Activated naive CD8-positive, alpha-beta T cell treated with anti-CD3 and anti-CD28 coated beads, Interleukin-2, amount 50 U/mL, for 24 hours (primary cell): ENCODE measurements at places on chromosomes 4 and X.

- no peak overlapping the region for H3K27ac ChIP-seq
- peaks cover 56% of the 10 kb centered on the region for H3K4me1 ChIP-seq
- no peaks in the 10 kb centered on the region for H3K27me3 ChIP-seq
- no peak for DNase-seq
These were observed 194.9 kb upstream of the RPS6KA3 start for GRCh38 chrX:20461576-20461975.

- no peaks in the 10 kb centered on the region for H3K27me3 ChIP-seq
- H3K36me3 ChIP-seq: peaks cover 2% of the 10 kb centered on the region
- H3K4me1 ChIP-seq: peaks cover 10% of the 10 kb centered on the region
- no peak overlapping the region for H3K27ac ChIP-seq
- H3K4me3 ChIP-seq: no peak overlapping the region
These were observed 6.7 kb downstream of the TEC start for GRCh38 chr4:48262926-48263325.

- no peaks in the 10 kb centered on the region for H3K27me3 ChIP-seq
- no peak for DNase-seq
These were observed 112.1 kb downstream of the DRD5 start for GRCh38 chr4:9893329-9894108.

DNA sequence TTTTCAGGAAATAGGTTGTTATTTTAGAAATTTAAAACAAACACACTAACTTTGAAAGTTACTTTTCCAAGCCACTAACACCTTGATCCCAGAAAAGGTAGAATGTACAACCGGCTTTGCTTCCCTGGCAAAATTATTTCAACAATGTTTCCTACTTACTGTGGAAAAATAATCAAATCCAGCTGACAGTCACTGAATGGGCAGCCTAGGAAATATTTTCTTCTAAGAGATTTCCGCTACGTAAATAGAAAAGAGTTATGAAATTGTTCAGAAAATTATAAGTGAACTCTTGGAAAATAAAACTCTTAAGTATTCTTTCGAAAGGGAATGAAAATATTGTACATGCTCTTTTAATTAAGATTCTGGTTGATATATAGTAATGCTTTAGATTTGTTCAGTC lies 195.7 kb downstream of the GASK1B start:
- no peak overlapping the region for H3K27ac ChIP-seq
- H3K4me3 ChIP-seq: no peak overlapping the region
- DNase-seq: no peak

DNA sequence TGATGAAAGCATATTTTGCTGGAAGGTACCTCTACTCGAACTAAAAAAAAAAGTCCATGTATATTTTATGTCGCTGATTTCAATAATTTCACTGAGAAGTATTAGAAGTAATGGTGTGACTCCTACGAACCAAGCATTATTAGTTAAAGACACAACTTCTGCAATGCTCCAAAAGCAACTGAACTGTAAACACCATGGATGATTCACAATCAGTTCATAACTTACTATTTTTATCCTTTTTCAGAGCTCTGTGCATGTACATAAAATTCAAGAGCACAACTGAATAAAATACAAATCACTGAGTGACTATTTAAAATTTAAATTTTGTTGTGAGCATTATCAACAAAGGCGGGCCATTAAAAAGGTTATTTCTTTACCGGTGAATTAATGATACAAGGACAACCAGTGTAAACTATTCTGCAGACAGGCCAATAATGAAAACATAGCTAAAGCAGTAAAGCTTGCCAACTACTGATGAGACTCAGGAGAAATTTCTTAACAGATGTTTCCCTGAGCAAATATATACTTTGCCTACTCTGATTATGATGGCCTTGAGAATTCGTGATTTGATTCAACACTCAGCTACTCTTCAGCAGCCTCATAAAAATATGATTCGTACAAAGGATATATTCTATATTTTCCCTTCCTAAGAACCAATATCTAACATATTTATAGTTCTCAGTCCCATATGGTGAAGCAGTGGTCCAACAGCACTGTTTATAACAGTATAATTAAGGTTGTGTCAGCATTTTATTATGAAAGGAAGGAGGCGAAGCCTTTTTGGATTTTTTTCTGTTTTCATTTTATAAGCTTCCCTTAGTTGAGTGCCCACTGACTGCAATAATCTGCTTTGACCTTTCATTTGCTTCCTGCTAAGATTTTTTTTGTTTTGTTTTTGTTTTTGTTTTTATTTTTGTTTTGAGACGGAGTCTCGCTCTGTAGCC lies 62.8 kb upstream of the NEIL3 start:
- DNase-seq: no peak
- H3K36me3 ChIP-seq: no peaks in the 10 kb centered on the region
- peaks cover 11% of the 10 kb centered on the region for H3K27me3 ChIP-seq
- no peak overlapping the region for H3K4me3 ChIP-seq
- peaks cover 10% of the 10 kb centered on the region for H3K4me1 ChIP-seq

DNA sequence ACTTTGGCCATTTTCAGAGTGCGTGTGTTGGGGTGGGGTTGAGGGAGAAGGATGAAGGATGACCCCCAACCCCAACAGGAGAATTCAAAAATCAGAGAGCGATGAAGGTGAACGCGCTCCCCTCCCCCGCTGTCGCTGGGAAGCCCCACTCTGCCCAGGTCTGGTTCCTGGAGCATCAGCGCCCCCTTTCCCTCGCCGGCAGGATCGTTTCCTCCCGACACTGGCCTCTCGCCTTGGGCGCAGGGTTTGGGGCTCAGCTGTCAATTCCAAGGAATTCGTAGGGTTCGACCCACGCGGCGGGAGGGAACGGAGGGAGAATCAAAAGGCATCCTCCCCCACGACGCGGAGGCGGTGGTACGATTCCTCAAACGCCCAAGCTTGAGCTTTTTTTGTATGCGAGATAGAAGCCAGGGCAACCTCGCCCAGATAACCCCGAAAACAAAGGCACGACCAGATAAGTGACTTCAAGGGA lies 1.0 kb upstream of the PDGFRA start:
- peaks cover 89% of the 10 kb centered on the region for H3K27me3 ChIP-seq
- DNase-seq: peak; percentile 70
- peaks cover 39% of the 10 kb centered on the region for H3K4me1 ChIP-seq
- peak overlapping the region; percentile 67 for H3K4me3 ChIP-seq
- no peaks in the 10 kb centered on the region for H3K36me3 ChIP-seq
- no peak overlapping the region for H3K27ac ChIP-seq

DNA sequence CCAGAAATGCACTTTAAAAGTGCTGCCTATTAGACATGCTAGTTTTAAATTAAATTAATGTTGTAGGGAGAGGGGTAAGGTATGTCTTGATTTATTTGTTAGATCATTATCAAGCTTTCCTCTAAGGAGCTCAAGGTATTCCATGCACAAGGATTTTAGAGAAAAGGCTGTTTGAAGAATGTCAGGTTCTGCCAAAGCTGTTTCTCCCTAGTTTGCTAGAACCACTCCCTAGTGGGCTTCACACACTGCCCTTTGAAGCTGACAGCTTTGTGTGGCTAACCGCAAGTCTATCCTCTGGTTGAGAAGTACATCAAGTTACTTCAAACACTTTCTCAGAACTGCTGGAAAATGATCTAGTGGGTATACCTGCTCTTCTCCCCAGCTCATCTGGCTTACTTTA lies 32.3 kb downstream of the RASL11B start:
- H3K27ac ChIP-seq: no peak overlapping the region
- H3K4me1 ChIP-seq: peaks cover 5% of the 10 kb centered on the region
- H3K36me3 ChIP-seq: peaks cover 9% of the 10 kb centered on the region
- H3K27me3 ChIP-seq: no peaks in the 10 kb centered on the region

- no peak overlapping the region for H3K27ac ChIP-seq
- no peaks in the 10 kb centered on the region for H3K36me3 ChIP-seq
- H3K4me1 ChIP-seq: peaks cover 8% of the 10 kb centered on the region
- peak; percentile 8 for DNase-seq
- H3K4me3 ChIP-seq: no peak overlapping the region
These were observed 652 bp downstream of the SRPX start for GRCh38 chrX:38220024-38220414.

DNA sequence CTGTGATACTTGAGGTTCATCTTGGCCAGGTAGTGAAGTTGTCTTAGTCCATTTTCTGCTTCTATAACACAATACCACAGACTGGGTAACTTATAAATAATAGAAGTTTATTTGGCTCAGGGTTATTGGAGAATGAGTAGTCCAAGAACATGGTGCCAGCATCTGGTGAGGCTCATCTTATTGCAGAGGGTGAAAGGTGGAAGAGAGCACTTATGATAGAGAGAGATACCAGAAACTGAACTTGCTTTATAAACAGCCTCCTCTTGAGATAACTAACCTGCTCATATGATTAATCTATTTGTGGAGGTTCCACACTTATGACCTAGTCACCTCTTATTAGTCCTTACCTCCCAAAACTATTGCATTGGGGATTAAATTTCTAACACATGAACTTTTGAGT lies 1.6 kb downstream of the C4orf51 start:
- H3K4me3 ChIP-seq: no peak overlapping the region
- peaks cover 19% of the 10 kb centered on the region for H3K27me3 ChIP-seq
- H3K27ac ChIP-seq: no peak overlapping the region
- no peaks in the 10 kb centered on the region for H3K4me1 ChIP-seq
- no peaks in the 10 kb centered on the region for H3K36me3 ChIP-seq

GRCh38 chrX:86171366-86171765 lies 23.1 kb downstream of the DACH2 start:
- peaks cover 2% of the 10 kb centered on the region for H3K27me3 ChIP-seq
- no peak for DNase-seq
- H3K4me3 ChIP-seq: no peak overlapping the region

- H3K27me3 ChIP-seq: no peaks in the 10 kb centered on the region
- no peak overlapping the region for H3K27ac ChIP-seq
- no peak for DNase-seq
- no peaks in the 10 kb centered on the region for H3K36me3 ChIP-seq
These were observed 132.7 kb downstream of the TRAM1L1 start for GRCh38 chr4:116952530-116953136.

DNA sequence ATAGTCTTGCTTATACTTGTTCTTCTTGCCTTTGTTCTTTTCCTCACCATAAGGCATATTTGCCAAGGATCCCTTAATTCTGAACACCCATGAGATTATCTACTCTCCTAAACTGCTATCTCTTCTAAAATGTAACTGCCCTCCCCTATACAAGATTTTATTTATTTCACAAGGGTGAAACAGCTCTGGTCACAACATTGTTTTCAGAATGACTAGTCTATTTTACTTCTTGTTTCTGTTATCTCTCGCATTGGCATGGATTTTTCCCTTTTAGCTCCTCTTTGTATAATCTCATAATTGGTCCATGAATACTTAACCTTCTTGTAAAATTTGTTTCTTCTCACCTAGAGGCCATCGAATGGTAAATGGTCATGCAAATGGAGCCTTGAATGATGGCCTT lies 17.2 kb upstream of the COL25A1 start:
- H3K27me3 ChIP-seq: peaks cover 4% of the 10 kb centered on the region
- H3K4me1 ChIP-seq: no peaks in the 10 kb centered on the region
- DNase-seq: no peak

DNA sequence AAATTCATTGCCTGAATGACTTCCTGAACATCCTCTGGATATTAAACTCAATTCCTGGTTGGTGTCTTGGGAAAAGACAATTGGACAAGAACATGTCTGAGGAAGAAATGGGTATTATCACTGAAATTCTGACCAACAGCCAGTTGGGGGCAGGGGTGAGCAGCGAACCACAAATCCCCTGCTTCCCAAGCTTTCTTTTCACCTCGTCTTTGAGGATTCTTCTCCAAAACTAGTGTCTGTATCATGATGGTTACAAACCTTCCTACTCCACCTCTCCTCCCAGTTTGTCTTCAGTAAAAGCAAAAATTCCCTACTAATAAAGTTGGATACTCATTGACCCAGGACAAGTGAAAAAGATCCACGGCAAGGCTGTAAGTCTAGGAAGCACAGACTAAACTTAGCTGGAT lies 48.3 kb upstream of the WDR1 start:
- H3K36me3 ChIP-seq: no peaks in the 10 kb centered on the region
- DNase-seq: peak; percentile 22
- no peak overlapping the region for H3K27ac ChIP-seq

GRCh38 chr4:8473198-8473919 lies 32.8 kb downstream of the TRMT44 start:
- no peak overlapping the region for H3K4me3 ChIP-seq
- no peaks in the 10 kb centered on the region for H3K27me3 ChIP-seq
- no peak overlapping the region for H3K27ac ChIP-seq
- peaks cover 17% of the 10 kb centered on the region for H3K36me3 ChIP-seq
- H3K4me1 ChIP-seq: no peaks in the 10 kb centered on the region

DNA sequence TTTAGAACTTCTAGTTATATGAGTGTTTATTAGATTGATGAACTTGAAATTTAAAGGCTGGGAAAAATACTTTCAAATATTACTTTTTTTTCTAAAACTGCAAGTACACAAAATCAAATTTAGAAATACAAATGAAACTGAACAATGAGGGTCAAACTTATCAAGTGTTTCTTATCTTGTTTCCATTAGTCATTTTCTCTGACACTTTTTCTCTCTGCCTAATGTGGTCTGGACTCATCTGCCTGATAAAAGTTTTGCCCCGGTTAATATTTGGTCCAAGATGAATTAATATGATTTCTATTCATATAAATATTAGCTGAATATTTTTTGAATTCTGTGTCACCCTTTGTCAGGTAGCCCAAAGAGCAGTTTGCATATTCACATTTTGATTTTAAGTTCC lies 8.7 kb upstream of the HPGDS start:
- no peak for DNase-seq
- H3K27ac ChIP-seq: no peak overlapping the region
- no peaks in the 10 kb centered on the region for H3K36me3 ChIP-seq
- H3K4me1 ChIP-seq: peaks cover 54% of the 10 kb centered on the region

GRCh38 chr4:15963001-15963451 lies at the start of gene FGFBP2:
Gene FGFBP2, minus strand, starts transcription at chr4:15963175. Its CDS starts 46 bp downstream, at chr4:15963129.
- peak; percentile 78 for DNase-seq
- H3K27ac ChIP-seq: peak within 1 kb of the TSS; percentile 91
- peak within 1 kb of the TSS; percentile 73 for H3K4me3 ChIP-seq
- peaks cover 6% of the 10 kb centered on the region for H3K27me3 ChIP-seq
- H3K36me3 ChIP-seq: no peaks in the 10 kb centered on the region

DNA sequence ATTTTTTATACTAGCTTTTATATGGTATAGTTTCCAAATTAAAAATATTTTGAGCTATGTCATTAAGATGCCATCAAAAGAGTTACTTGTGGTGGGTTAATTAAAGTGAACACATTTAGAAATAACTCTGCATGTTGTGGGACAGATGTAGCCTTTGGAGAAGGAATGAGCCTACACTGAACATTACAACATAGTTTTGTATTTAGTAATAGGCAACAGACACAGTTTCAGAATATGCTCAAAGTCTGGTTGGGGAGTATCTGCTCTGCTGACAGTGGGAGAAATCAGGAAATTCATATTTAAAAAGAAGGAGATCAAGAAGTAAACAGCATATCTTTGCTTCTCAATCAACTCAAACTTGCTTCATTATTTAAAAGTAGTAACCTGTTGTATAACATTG lies 23.7 kb downstream of the EMCN start:
- no peaks in the 10 kb centered on the region for H3K27me3 ChIP-seq
- H3K4me3 ChIP-seq: no peak overlapping the region
- H3K27ac ChIP-seq: no peak overlapping the region
- peaks cover 1% of the 10 kb centered on the region for H3K36me3 ChIP-seq
- DNase-seq: no peak
- H3K4me1 ChIP-seq: no peaks in the 10 kb centered on the region

DNA sequence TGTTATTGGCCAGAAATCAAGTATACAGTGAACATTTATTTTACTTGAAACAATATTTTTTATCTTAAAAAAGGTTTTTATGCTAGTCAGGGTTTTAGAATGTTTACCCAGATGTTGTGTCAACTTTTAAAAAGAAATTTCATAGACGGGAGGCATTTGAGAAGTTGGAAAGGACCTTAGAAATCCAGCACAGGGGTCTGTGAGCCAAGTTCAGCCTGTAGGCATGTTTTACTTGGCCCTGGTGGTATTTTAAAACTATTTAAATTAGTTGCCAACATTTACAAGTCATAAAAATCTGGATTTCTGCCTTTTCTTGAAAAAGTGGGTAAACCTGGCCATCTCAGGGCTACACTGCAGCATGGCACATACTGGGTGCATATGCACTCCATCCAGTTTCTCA lies 25.5 kb upstream of the FHL1 start:
- DNase-seq: no peak
- H3K4me1 ChIP-seq: peaks cover 5% of the 10 kb centered on the region
- H3K36me3 ChIP-seq: no peaks in the 10 kb centered on the region
